ENCODE measurements at places on chromosomes 16 and 17.

GRCh38 chr16:78988361-78988969 lies 612.1 kb downstream of the MAF start:
- DNase-seq = no peak

GRCh38 chr16:79980650-79981521 lies 380.3 kb upstream of the MAF start:
- no peak for DNase-seq

- DNase-seq = peak; percentile 64
Measured at GRCh38 chr16:30996985-30997724, 12.1 kb downstream of the HSD3B7 start.

GRCh38 chr17:55648086-55648485 lies 74.6 kb downstream of the TMEM100 start:
- DNase-seq = no peak

DNA sequence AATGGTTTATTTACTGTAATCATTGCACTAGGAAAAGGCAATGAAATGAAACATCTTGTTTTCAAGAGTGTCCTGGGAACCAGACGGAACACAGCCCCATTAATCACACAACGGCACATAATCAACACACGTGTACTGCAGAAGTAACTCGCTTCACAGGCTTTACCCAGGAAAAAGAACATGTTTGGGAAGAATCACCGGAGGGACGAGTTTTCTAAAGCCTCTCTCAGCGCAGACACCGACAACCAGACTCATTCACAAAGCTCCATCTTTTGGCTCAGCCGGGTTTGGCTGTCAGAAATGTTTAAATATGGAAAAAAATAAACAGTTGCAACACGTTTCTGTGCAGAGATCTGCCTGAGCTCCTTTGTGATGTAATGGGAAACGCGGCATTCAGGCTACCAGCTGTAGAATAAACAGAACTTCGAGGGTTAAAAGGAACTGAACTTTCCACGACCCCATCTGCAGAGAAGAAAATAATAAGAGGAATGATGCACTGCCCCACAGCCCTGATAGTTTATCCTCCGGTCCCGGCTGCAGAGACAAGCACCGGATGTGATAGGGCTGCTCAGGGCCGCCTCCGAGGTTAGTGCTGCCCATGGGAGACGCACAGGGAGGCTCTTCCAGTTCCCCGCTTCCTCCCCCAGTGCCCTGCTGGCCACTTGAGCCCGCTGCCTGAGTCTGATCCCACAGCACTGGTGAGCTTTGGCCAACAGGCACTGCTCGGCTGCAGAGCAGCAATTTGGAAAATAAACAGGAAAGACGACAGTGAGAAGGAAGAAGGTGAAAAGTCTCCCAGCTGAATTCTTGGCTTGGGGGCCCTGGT lies 119.8 kb downstream of the HIC1 start:
- peak; percentile 99 for DNase-seq

DNA sequence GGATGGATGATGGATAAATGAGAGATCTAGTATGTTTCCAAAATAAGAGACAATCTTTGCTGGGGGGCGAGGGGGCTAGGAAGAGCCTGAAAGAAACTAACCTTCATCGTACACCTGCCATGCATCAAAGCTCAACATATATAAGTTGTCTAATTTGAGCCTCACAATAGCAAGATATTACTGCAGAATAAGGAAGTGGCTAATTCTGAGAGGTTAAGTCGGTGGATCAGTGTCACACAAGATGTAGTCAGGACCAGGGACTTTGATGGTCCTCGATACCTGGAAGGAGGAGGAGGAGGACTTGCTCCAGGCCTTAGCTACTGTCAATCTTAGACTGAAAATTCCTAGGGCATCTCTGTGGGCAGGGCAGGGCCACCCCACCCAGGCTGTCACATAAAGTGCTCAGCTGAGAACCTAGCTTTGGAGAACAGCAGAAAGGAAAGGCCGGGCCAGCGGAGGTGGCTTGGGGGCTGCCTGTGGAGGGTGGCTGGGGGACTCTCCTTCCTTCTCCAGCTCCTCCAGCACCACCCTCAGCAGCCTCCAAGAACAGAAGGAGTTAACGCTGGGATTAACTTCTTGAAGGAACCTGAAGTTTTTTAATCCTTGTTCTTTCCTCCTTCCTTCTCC lies 460 bp upstream of the SLC13A2 start:
- no peak for DNase-seq

DNA sequence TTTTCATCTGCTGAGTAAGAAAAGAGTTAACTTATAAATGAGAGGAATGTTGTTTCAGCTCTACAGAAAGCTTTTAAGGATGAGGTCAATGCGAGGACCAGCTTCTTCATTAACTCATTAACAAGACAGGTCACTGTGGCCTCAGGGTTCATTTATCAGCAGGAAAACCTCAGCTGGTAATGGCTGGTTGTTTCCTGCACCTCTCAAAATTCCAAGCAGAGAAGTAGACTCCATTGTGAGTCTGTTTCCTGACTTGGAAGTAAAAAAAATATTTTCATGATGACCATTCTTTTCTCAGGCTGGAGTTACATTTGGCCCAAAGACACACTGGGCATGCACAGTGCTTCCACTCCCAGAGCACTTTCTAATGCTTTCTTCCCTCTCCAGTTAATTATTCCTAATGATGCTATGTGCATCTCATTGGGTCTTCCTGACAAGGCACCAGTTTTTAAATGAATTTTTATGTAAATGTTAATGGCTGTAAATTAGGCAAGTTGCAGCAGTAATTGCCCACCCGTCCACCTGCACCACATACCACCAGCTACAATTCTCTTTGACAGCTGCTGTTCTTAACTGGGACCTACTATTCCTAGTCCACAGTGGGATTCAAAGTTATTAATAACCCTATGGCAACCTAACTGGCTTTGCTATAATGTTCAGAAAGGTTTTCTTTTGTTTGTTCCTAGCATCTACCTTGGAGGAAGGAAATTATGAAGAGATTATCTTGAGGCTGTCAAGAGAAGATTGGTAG lies 89.5 kb upstream of the BCAR1 start:
- peak; percentile 10 for DNase-seq

GRCh38 chr17:6392609-6393350 lies 42.1 kb downstream of the AIPL1 start:
- DNase-seq = no peak

DNA sequence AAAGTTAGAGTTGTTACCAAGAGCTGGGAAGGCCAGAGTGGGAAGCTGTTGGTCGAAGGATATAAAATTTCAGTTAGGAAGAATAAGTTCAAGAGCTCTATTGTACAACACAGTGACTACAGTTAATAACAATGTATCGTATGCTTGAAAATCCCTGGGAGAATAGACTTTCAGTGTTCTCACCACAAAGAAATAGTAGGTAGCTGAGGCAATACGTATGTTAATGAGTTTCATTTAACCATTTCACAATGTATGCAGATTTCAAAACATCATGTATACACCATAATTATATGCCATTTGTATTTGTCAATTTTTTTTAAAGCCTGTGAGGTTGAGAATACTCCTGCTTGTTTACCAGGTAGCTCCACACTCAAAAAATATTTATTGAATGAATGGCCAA lies 41.5 kb upstream of the MYOCD start:
- no peak for DNase-seq

GRCh38 chr16:57993438-57993837 lies 7.0 kb downstream of the ZNF319 start:
- no peak for DNase-seq

GRCh38 chr17:75194879-75195278 lies 10.6 kb upstream of the NUP85 start:
- no peak for DNase-seq

DNA sequence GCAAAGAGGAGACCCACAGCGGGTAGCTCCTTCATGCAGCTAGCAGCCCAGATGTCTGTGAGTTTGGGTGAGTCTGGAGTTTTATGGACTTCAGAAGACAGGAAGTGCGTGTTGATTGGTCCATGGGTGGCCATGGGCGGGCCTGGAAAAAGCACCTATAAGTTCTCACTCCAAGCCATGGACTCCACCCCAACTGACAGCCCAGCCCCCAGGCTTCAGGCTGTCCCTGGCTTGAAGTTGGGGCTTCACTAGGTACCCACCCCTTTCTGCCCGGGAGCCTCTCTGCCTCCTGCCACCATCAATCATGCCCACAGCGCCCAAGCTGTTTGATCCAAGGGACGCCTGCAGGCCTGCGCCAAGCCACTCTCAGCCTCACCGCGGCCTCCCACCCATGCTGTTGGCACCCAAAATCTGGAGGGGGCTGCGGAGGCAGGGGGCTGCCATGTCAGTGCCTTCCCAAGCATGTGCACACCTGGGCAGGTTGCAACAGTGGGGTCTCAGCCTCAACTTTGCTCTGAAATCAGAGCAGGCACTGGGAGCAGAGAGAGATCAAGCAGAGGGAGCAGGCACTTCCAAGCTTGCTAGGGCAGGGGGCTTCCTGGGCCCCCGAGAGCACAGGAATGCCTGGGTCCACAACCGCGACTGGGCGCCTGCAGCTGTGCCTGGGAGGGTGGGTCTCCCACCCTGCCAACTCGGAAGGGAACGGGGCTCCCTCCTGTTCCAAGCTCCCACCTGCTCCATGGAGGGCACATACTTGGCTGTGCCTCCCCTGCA lies 1503.7 kb downstream of the CDH11 start:
- no peak for DNase-seq

- DNase-seq = peak; percentile 83
Measured at GRCh38 chr16:10080051-10080772, 102.0 kb downstream of the GRIN2A start.

DNA sequence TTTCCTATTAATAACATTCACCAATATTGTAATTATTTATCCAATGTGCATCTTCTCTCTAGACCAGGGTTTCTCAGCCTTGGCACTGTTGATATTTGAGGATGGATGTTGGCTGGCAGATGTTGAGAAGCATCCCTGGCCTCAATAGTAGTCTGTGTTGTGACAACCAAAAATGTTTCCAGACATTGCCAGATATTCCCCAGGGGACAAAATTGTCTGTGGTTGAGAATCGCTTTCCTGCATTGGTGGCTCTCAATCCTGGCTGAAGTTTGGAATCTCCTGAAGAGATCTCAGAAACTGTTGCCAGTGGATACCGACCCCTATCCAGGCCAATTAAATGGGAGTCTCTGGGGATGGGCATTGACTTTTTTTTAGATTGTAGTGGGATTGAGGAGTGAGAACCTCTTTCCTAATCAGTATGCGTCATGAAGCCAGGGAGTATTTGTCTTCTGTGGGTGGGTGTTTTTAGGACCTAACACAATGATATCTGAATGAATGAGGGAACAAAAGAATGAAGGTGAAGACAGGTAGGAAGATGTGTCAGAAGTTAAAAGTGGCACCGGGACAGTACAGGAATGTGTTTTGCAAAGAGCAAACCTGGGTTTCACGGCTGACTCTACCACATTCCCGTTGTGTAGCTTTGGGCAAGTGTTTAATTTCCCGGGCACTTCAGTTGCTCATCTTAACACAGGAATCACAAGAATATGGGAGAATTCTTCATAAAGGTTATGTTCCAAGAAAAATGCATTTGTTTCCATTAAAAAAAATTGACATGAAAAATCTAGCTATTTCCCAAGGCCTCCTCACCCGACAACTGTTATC lies 24.3 kb downstream of the HSD17B2 start:
- no peak for DNase-seq

DNA sequence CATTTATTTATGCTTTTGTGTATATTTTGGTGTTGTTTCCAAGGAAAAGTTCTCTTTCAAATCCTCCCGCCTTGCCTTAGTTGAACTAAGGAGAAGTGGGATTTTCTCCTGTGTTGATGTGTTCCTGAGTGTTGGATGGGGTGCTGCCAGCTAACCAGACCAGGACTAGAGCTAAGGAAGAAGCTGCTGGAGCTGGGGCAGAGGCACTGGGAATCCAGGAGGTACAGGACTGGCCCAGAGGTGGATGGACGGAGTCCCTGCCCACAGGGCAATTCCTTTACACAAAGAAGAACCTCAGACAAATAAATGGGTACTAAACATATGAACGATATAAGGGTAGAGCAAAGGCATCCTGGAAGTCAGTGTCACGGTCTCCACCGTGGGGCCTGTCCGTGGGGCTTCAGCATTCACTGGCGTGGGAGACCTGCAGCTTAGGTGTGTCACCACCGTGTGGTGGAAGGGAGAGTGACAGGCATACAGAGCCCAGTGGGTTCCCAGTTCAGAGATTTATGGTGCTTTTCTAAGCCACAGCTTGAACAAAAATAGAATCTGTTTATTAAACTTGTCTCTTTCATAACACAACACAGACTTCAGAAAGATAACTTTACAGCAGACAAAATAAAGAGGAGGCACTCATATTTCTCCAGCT lies 270.7 kb downstream of the NTN1 start:
- DNase-seq = peak; percentile 22

DNA sequence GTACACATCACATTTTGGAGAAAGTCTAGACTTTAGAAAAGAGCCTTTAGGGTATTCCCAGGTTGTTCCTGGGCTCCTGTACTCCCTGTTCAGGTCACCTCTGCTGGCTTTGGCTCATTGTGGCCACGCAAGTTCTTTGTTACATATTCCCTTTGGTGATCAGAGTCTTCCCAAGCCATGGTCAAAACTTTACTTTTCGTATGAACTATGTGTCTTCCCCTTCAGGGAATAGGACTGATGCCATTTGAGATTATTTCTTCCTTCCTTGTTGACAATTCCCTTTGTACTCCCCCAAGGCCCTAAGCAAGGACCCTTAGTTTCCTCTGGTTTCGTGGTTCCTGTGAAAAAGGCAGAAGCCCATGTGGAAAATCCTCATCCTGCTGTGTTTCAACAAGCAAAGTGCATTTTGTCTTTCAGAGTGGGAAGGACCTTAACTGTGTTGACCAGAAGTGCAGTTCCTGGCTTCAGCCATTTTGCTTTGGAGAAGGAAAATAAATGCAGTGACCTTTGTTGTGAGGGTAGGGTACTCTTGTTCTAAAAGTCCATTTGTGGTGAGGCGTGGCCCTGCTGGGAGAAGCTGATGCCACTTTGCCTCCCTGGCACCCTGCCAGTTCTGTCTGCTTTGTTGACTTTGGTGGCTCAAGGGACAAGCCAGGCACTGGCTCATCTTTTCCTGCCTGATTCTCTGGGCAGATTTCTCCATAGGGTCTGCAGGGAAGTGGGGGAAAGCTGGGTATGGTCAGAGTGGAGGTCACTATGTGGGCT lies 55.1 kb downstream of the ZNRF1 start:
- DNase-seq = no peak

- no peak for DNase-seq
Measured at GRCh38 chr17:78538033-78538776, 39.0 kb downstream of the DNAH17 start.

GRCh38 chr16:4474192-4474961 lies at the start of gene NMRAL1:
NMRAL1 (minus strand) TSS chr16:4474625; CDS start chr16:4474132, 493 bp downstream.
- DNase-seq = peak; percentile 88

DNA sequence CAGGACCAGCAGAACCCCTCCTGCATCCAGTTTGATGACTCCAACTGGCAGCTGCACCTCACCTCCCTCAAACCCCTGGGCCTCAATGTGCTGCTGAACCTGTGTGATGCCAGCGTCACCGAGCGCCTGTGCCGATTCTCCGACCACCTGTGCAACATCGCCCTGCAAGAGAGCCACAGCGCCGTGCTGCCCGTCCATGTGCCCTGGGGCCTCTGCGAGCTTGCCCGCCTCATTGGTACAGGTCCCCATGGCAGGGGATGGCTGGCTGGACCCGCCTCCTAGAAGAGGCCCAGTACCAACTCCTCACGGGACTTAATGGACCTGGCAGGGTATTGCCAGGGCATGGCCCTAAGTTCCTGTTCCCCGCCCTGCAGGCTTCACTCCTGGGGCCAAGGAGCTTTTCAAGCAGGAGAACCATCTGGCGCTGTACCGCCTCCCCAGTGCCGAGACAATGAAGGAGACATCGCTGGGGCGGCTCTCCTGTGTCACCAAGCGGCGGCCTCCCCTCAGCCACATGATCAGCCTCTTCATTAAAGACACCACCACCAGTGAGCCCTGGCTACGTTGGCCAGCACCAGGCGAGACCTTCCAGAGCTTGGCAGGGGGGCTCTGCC lies 22.7 kb downstream of the CASKIN2 start:
- no peak for DNase-seq

- DNase-seq = no peak
Measured at GRCh38 chr16:72369274-72369673, 197.3 kb upstream of the PMFBP1 start.

Data from brain microvascular endothelial cell (primary cell).